ENCODE measurements at places on chromosomes 11 and 22.

DNA sequence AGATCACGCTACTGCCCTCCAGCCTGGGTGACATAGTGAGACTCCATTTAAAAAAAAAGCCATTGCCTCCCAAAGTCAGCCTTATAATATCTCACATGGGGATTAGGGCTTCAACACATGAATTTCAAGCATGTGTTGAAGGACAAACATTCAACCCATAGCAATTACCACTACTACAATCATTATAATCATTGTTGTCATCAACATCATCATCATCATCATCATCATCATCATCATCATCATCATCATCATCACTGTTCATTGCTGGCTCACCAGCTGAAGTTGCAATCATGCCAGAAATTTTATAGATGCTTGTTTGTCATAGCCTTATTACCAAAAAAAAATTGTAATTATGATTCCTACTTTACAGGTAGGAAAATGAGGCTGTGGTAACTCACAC, 762.9 kb downstream of the METTL15 start:
- no peak for DNase-seq

DNA sequence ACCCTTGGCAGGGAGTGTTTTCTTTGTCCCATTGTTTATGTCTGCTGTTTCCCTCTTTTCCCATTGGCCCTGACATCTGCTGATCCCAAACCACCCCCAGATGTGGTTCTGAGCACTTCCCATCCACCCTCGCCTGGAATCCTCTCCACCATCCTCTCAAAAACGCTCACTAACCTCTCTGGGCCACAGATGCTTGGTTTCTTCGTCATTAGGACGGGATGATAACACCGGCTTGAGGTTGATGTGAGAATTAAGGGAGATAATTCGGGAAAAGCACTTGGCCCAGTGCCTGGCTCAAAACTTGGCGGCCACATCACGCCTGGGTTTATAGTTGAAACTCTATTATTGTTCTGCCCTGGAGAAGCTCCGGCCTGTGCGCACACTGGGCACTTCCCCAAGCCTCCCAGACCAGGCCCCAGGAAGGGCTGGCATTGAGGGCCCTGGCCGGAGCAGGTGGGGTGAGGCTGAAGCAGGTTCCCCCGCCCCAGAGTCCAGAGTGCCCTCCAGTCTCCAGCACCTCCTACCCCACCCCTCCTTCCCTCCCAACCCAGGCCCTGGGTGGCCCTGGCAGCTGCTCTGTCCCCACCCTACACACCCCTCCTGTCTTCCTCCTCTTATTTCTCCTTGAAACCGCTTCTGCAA, 63.7 kb downstream of the CYTH4 start:
- no peak for DNase-seq

DNA sequence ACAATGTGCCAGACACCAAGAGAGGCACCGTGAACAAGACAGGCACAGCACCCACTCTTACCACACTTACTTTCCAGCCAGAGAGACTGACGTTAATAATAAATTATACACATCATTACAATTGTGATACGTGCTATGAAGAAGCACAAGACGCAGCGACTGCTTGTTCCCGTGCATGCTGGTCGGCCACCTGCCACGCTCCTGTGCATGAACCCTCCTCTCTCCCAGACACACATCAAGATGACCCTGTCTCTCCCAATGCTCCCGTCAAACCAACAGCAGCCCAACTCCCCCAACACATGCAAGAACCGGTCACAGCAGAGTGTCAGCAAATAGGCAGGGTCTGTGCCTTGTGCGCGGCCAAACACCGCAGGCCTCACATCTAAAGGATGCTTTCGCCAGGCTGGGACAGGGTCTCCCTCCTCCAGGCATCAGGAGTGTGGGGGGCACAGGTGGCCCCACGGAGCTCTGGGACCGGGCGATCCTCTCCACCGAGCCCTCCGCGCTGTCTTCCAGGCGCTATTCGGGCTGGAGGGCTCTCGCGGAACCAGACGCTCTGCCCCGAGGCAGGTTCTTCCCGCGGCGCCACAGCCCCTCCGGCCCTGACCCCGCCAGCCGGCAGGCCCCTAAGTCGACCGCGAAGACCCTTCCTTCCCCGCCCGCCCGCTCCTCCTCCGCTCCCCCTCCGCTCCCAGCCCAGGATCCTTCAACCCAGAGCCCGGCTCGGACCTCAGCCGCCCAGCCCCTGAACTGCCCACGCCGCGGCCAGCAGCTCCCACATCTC, 533 bp downstream of the SERGEF start:
- DNase-seq, result peak; percentile 20

DNA sequence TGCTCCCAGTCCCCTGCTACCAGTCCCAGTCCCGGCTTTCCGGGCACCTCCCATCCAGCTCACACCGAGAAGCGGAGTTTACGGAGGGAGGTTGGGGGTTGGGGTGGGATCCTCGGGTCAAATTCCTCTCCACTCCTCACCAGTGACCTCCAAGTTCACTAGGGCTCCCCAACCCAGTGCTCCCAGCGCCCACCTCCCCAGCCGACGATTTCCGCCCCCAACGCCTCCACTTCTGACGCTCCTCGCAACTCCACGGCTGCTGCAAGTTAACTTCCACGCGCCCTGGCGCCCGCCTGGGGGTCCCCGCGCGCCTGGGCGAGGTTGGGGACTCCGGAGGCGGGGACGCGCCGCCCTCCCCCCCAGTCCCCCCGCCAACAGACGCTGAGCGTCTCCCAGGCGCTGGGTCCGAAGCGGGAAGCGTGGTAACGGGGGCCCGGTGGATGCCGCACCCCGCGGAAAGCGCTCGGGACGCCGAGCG, 526 bp downstream of the TPST2 start:
- DNase-seq, result peak; percentile 42

- DNase-seq, result no peak
Observed at GRCh38 chr11:73344191-73344607, 32.0 kb upstream of the RELT start.

- DNase-seq, result no peak
Observed at GRCh38 chr11:82229341-82229740, 504.3 kb downstream of the FAM181B start.

GRCh38 chr11:64766881-64767280, 7.1 kb upstream of the PYGM start:
- no peak for DNase-seq

DNA sequence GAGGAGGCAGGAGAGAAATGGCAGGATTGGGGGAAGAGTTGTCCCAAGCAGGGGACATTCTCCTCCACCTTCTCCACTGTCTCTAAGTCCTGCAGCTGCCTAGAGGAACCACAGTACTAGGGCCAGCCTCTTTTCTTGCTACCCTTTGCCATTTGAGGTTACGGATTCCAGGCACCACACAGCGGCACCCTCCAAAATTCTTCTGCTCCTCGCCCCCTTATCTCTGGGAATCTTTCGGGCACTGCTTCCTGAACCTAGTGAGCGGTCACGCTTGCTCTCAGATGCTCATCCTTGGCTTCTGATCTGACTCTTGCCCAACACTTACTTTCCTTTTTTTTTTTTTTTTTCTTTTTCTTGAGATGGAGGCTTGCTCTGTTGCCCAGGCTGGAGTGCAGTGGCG, 26.6 kb upstream of the XBP1 start:
- DNase-seq, result no peak

DNA sequence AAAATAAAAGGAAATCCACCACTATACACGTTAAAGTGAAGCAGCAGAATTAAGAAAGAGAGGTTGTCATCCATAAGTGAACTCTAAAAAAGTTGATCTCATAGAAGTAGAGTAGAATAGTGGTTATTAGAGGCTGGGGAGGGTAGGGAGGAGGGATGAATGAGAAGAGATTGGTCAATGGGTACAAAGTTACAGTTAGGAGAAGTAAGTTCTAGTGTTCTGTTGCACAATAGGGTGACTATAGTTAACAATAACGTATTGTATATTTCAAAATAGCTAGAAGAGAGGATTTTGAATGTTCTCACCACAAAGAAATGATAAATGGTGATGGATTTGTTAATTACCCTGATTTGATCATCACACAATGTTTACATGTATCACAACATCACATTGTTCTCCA, 72.0 kb downstream of the CD82 start:
- DNase-seq, result no peak

- DNase-seq, result no peak
Observed at GRCh38 chr11:67652965-67653845, 2.7 kb upstream of the ACY3 start.

DNA sequence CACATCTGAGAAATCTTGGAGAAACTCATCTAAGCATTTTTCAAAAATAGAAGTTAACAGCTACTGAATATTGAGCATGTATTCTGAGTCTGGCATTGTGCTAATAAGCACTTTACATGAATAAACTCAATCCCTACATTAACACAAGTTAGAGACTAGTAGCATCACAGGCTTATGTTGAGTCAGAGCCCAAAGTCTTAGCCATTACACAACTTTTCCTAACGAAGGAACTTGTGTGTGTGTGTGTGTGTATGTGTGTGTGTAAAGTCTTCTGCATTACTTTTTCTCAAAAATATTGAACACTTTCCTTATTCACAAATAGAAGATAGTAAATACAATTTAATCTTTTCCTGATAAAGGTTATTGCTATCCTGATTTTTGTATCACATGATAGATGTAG, 8.7 kb upstream of the CLPB start:
- no peak for DNase-seq

- DNase-seq, result no peak
Observed at GRCh38 chr11:115452241-115452640, 52.0 kb downstream of the CADM1 start.

- no peak for DNase-seq
Observed at GRCh38 chr11:135074397-135074998, 662.5 kb upstream of the B3GAT1 start.

- no peak for DNase-seq
Observed at GRCh38 chr22:44787832-44788231, 35.5 kb downstream of the ARHGAP8 start.

GRCh38 chr11:76561245-76561644, 109.3 kb downstream of the LRRC32 start:
- DNase-seq, result no peak

DNA sequence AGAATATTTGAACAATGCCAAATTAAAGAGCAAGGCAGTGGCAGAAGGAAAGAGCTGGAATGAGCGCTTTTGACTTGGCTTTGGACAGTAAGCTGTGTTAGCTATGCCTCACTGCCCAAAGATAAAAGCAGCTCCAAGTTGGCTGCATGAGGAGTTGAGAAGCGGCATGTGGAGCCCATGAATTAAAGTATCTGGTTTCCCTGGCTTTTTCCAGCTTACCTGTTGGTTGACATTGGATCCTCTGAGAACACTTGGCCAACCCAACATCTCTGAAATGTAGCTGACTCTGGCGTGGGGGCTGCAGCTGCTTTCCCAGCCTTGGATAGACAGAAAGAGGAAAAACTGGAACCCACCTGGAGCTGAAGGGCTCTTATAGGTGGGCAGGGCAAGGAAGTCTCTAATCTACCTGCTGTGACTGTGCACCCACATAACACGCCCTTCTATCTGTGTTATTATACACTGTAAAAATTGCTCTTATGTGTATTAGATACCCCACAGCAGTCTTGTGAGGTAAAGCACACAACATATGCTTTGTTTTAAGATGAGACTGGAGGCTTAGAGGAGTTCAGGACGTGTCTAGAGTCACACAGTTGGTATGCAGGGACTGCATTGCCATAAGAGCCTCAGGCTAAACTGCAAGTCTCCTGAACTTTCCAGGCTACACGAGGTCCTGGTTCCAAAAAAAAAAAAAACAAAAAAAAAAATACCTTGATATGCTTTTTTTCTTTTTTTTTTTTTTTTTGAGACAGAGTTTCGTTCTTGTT, 5.8 kb downstream of the UBASH3B start:
- DNase-seq, result no peak

DNA sequence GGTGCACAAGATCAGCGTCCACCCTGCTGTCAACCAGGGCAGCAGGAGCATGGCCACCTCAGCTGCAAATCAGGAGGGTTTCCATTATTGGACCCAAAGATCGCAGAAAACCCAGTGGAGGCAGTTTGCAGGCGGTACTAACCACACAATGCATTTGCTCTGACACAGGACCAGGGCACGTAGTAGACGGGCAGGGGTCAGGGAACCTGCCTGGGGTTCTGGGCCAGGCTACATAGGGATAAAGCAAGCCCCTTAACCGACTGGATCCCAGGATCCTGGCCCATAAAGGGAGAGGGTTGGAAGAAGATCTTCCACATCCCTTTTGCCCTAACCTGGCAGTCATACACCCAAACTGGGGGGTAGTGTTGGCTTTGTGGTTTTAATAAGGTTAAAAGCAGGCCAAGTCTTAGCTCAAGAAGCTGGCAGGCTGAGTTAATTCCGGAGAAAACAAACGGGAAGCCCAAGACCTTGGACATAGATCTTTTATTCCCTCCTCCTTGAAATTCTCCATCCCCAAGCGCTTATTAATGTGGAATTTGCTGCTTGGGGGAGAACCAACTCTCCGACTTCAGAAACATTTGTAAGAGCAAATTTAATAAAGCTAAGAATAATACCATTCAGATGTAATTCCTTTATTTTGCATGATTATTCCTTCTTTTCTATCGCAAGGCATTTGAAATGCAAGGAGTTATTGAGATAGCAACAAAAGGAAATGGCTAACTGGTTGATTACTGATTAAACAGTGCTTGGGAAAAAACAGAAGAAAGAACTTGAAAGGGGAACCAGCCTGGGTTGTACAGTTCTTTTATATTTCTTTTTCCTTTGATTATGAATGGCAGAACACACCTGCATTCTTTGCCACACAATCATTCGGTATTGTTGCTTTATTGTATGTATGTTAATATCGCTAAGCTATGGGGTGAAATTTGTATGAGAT, 6.3 kb upstream of the ARHGAP8 start:
- DNase-seq, result no peak

- no peak for DNase-seq
Observed at GRCh38 chr11:96530473-96530872, 140.7 kb downstream of the JRKL start.

- DNase-seq, result peak; percentile 7
Observed at GRCh38 chr22:37206841-37207821, 5.1 kb downstream of the SSTR3 start.

GRCh38 chr11:131284041-131284440, 86.4 kb upstream of the NTM start:
- no peak for DNase-seq

GRCh38 chr11:76714493-76714892, 43.9 kb upstream of the LRRC32 start:
- no peak for DNase-seq

DNA sequence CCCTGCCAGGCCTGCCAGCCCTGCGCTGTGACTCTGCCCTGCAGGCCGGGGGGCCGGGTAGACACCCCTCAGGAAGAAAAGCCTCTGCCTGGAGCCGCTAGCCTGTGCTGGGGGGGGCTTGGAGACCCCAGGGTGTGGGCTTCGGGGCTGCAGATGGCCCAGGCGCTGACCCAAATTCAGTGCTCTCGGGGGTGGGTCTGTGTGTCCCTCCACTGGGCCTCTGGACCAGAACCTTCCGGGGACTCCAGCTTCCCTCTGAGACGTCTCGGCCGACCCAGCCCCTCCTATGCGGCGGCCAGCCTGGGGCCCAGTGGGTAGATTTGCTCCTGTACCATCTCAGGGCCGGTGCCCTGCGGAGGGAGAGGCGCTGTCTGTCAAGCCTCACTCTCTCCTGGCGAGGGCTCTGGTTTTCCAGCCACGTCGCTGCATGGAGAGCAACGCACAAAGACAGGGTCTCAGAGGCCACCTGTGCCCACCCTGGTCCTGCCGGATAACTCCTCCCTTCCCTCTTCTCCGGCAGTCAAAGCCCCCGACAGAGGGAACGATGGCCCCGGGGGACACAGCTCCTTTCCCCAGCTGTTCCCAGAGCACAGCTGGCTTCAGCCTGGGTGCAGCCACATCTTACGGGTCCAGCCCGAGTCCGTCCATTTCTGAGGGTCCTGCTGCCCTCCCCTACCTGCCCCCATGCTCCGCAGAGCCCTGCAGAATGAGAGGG, 40.1 kb upstream of the TOLLIP start:
- no peak for DNase-seq

GRCh38 chr22:30868663-30869385, 99.8 kb downstream of the MORC2 start:
- no peak for DNase-seq

Data from activated naive CD4-positive, alpha-beta T cell treated with anti-CD3 and anti-CD28 coated beads, Interleukin-2, amount 50 U/mL, for 16 hours (primary cell).